A549 treated with CORT108297 at 1 μM for 4 hours (cell line): ENCODE measurements at places on chromosomes 5 and 9. TPM values are rescaled to one million over a fixed set of nuclear protein-coding genes. Genes with fewer than 3 reads are reported as not detected.

Gene NREP
- total RNA-seq = 1.7 to 3.2 TPM (median 2.6 TPM) in 5 replicates

Gene PNPLA7
- 0.37 to 1.1 TPM (median 0.76 TPM) in 5 replicates for total RNA-seq

Gene SH2D3C
- 0.06 to 0.36 TPM (median 0.06 TPM) in 5 replicates for total RNA-seq

Gene PPP3R2
- total RNA-seq = not detected in 5 replicates

Gene PIP5K1B
- total RNA-seq = 0.02 TPM in 1 of 5 replicates, not detected in the others

Gene IFNA14
- not detected in 5 replicates for total RNA-seq

Gene LIX1
- total RNA-seq = not detected in 5 replicates

Gene MEGF10
- total RNA-seq = not detected in 5 replicates

Gene TPPP
- 4.7 to 6.4 TPM (median 5.6 TPM) in 5 replicates for total RNA-seq

Gene NR5A1
- 0.03 to 0.06 TPM (median 0.03 TPM) in 4 of 5 replicates, not detected in the other for total RNA-seq

Gene WDR38
- 0.09 to 0.11 TPM (median 0.09 TPM) in 3 of 5 replicates, not detected in the others for total RNA-seq

Gene UBAC1
- 28.0 to 37.2 TPM (median 34.0 TPM) in 5 replicates for total RNA-seq

Gene F2R
- total RNA-seq = 37.1 to 56.0 TPM (median 52.0 TPM) in 5 replicates

Gene FGD3
- 0.16 to 0.29 TPM (median 0.26 TPM) in 5 replicates for total RNA-seq

Gene SLCO4C1
- total RNA-seq = 0.02 TPM in 1 of 5 replicates, not detected in the others

Gene AGXT2
- total RNA-seq = not detected in 5 replicates

Gene ADGRD2
- not detected in 5 replicates for total RNA-seq

Gene PLPPR1
- total RNA-seq = not detected in 5 replicates

Gene PCDHB13
- total RNA-seq = 0.03 to 0.10 TPM (median 0.05 TPM) in 5 replicates

Gene NFX1
- total RNA-seq = 27.5 to 30.4 TPM (median 28.9 TPM) in 5 replicates

Gene CDH9
- total RNA-seq = not detected in 5 replicates

Gene CLIC3
- total RNA-seq = 2.7 to 4.5 TPM (median 3.8 TPM) in 5 replicates

Gene ADCY2
- not detected in 5 replicates for total RNA-seq

Gene FAM153A
- not detected in 5 replicates for total RNA-seq

Gene GFRA3
- 0.08 to 0.14 TPM (median 0.12 TPM) in 4 of 5 replicates, not detected in the other for total RNA-seq

Gene PRSS3
- total RNA-seq = 13.0 to 15.2 TPM (median 14.7 TPM) in 5 replicates

Gene IL9
- total RNA-seq = not detected in 5 replicates

Gene PCDHB14
- 0.05 to 0.16 TPM (median 0.07 TPM) in 5 replicates for total RNA-seq

Gene TLR4
- 0.10 to 0.18 TPM (median 0.13 TPM) in 5 replicates for total RNA-seq

Gene PHF24
- 0.03 to 0.18 TPM (median 0.10 TPM) in 5 replicates for total RNA-seq

Gene RNF183
- total RNA-seq = 0.15 TPM in 1 of 5 replicates, not detected in the others

Gene C5orf58
- not detected in 5 replicates for total RNA-seq

Gene DRD1
- total RNA-seq = 0.28 to 0.96 TPM (median 0.47 TPM) in 5 replicates

Gene SLC6A3
- total RNA-seq = 0.05 to 0.09 TPM (median 0.07 TPM) in 5 replicates

Gene PCDHGA12
- 0.02 to 0.03 TPM in 2 of 5 replicates, not detected in the others for total RNA-seq

Gene CDC23
- total RNA-seq = 23.7 to 38.0 TPM (median 29.0 TPM) in 5 replicates

Gene LCP2
- total RNA-seq = 0.06 TPM in 1 of 5 replicates, not detected in the others

Gene SERF1B
- 71.2 to 87.2 TPM (median 78.7 TPM) in 5 replicates for total RNA-seq

Gene FLT4
- 3.1 to 4.5 TPM (median 4.2 TPM) in 5 replicates for total RNA-seq

Gene PSAT1
- 168 to 192 TPM (median 177 TPM) in 5 replicates for total RNA-seq

Gene BASP1
- total RNA-seq = 267 to 340 TPM (median 299 TPM) in 5 replicates
